SJCRH30 (cell line): ENCODE measurements at places on chromosomes 5 and 9.
A peak's percentile ranks its signal among the peaks of the same experiment; 100 is the strongest.

DNA sequence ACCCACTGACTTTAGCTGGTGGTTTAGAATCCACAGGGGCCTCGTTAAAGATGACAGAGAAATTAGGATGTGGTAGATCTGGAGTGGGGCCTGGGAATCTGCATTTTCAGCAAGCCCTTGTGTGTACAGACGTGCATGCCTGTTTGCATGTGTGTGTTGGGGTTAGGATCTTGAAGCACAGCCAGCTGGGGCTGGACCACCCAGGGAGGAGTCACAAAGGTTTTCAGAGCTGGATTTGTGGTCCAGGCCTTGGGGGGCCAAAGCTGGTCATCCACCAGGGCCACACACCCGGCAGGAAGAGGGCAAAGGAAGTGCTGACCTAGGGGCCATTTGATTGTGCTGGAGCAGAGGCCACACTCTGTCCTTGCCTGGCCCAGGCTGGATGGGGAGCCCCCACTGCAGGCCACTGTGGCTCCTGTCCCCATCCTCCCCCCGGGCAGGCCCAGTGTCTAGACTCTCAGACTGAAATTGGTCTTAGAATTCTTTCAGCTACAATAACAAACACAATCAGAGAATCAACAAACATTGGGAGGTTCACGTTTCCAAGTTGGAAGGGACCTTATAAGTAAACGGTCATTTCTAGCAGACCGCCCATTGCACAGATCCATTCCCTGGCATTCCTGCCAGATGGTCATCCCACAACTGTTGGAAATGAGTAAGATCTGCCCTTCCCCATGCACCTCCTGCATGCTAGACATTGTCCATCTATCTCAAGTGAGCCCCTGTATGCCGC, 10.3 kb downstream of the CDX1 start:
- peak; percentile 81 for DNase-seq

DNA sequence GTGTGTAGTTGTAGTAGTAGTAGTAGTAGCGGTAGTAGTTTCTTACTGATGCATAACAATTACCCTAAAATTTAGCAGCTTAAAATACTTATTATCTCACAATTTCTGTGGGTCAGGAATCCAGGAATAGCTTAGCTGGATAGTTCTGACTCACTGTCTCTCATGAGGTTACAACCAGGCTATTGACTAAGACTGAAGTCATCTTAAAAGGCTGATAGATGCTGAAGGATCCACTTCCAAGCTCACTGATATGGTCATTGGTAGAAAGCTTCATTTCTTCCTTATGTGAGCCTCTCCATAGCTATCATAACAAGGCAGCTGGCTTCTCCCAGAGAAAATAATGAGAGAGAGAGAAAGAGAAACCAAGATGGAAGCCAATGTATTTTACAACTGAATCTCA, 147.5 kb upstream of the FBXL17 start:
- DNase-seq = no peak

DNA sequence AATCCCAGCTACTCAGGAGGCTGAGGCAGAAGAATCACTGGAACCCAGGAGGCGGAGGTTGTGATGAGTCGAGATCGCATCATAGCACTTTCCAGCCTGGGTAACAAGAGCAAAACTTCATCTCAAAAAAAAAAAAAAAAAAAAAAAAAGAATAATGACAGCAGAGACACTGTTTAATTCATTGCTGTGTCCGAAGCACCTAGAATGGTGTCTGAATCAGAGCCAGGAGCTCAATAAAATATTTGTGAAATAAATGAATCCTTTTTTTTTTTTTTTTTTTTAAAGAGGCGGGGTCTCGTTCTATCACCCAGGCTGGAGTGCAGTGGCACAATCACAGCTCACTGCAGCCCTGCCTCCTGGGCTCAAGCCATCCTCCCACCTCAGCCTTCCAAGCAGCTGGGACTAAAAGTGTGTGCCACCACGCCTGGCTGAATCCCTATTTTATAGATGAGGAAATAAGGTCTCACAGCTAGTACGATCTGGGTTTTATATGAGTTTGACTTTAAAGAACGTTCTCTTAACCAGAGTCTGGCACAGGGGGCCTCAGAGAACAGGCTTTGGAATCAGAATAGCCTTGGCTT, 47.8 kb downstream of the THOC3 start:
- no peak for DNase-seq

DNA sequence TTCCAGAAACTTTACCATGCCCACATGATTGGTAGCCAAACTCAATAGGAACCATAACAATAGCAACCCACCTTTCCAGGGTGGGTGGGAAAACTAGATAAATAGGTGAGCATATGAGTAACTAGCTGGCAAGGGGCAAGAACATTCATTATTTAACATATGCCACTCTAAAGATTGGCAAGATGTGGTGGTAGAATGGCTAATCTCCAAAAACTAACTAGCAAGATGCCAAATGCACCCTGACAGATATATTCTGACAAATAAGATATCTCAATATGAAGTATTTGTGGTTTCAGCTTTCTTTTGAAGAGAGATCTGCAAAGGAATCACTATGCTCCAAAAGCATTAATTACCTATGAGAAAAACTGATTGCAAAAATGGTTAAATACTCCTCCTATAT, 895.6 kb downstream of the TLE1 start:
- no peak for DNase-seq

- peak; percentile 78 for DNase-seq
These were observed 42.2 kb upstream of the FSD1L start for GRCh38 chr9:105405514-105406131.

GRCh38 chr5:73796164-73797131, 170.5 kb downstream of the ARHGEF28 start:
- no peak for DNase-seq

- DNase-seq = no peak
These were observed 60.6 kb downstream of the FBXL17 start for GRCh38 chr5:108321341-108321740.
